ENCODE measurements at places on chromosomes 7 and 10.

GRCh38 chr7:12567015-12567414, 3.5 kb upstream of the SCIN start:
- DNase-seq = no peak

GRCh38 chr10:6383096-6383812, 180.5 kb downstream of the PFKFB3 start:
- peak; percentile 25 for DNase-seq

DNA sequence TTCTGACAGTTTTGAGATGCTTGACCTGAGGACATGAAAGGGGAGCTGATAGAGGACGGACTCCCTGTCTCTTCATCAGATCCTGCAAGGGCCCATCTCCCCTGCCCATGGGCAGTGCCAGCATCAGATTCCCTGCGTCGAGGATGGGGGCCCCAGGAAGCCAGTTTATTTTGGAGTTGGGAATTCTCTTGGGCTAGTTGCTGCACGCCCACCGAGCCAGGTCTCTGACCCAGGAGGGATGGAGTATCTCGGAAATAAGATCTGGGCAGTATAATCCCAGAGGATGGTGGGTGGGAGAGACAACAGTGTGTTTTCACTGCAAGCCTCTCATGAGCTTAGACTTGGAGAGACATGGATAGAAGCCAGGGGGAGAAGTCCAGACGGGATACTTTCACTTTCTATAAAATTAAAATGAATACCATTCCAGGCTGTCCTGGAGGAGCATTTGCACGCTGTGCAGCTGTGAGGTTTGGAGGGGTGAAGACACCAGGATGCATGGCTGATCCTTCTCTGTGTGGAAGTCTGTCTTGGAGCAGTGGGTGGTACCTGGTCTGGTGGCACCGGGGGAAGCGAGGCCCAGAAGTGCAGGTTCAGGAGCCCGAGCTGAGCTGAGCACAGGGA, 25.8 kb downstream of the DOCK1 start:
- peak; percentile 21 for DNase-seq

DNA sequence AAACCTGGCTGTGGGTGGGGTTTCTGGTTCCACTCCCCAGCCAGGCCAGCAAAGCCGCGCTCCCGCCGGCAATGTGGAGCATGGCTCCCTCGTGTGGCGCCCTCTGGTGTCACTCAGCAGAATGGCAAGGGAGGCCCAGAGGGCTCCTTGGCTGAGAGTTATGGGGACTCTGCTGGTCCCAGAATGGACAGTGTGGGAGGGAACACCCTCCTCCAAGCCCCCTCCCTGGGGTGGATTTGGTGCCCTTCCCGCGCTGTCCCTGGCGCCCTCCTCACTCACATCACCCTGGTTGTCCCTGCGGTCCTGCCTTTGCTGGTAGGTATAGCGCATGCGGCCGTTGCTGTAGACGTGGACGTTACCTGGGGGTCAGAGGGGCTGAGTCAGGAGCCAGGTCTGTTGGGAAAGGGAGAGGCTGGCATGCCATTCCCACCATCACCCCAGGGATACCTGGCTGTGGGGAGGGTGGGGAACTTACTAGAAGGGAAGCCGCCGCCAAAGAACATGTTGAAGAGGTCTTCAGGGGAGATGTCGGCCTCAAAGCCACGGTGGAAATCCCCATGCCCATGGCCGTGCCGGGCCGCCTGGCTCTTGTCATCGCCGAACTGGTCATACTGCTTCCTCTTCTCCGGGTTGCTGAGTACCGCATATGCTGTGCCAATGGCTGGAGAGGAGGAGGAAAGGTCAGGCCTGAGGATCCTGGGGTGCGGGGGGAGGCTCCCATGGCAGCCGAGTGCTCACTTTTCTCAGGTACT, 14.0 kb downstream of the DNAJB12 start:
- peak; percentile 50 for DNase-seq

- DNase-seq = no peak
These were observed 38.8 kb upstream of the DNAH11 start for GRCh38 chr7:21504021-21504420.

DNA sequence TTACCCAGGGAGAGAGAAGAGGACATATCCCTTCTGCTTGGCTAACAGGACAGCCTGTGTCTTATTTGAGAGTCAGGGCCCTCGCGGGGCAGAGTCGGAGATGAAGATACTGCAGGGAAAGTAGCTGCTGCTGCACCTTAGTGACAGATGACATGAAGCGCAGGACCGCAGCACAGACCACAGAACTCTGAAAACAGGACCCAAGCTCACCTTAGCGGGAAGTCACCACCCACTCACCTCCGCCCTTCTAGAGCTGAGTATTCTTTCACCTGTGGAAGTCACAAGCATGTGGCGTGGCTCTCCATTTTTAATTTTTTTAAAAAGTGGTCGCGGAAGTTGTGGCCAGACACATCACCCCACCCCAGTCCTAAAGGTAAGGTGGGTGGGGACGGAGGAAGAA, 191.4 kb downstream of the FAM107B start:
- no peak for DNase-seq
